ENCODE measurements at places on chromosomes 4 and X.

- DNase-seq = no peak
Measured at GRCh38 chrX:9942086-9942485, 25.1 kb upstream of the CLDN34 start.

GRCh38 chr4:138177278-138177968 lies 64.7 kb downstream of the SLC7A11 start:
- DNase-seq = no peak

DNA sequence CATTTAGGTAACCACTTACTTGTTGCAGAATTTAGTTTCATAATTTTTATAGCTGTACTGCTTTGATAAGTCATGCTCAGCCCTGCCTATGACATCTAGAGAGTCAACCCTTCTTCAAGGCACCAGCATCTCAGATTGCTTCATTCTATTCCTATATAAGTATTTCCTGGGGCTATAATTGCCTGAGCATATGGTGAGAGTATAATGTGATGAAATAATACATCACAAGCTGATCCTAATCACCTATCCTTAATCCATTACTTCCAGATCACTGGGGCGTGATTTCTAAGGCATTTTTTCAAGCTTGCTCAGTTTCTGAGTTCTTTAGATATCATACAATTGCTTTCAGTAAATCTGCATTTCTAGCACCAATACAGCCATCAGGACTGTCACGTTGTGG lies 200.0 kb upstream of the NPY2R start:
- DNase-seq = no peak

GRCh38 chr4:161573836-161574235 lies 590.0 kb downstream of the FSTL5 start:
- no peak for DNase-seq

GRCh38 chr4:48509543-48509942 lies 19.5 kb downstream of the ZAR1 start:
- DNase-seq = no peak

DNA sequence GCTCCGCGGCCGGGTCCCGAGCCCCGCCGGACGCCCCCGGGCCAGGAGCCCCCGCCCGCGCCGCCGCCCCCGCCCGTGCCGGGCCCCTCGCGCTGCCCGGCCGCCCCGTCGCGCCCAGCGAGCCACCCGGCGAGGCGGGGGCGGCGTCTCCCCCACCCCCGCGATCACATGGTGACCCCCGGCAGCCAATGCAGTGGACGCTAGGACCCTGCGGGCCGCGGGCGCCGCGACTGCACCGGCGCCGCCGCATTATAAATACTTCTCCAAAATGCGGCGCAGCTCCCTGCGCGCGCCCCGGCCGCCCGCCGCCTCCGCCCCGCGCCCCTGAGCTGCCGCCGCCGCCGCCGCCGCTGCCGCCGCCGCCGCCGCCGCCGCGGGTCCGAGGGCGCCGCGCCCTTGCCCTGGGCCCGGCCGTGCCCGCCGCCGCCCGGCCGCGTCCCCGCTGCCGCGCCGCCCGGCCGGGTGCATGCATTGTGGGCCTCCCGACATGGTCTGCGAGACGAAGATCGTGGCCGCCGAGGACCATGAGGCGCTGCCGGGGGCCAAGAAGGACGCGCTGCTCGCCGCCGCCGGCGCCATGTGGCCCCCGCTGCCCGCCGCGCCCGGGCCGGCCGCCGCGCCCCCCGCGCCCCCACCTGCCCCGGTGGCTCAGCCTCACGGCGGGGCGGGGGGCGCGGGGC lies at the start of gene NAT8L:
NAT8L (plus strand) TSS at position 282 of the 680 bp plus-strand sequence; CDS start at position 467, 185 bp downstream.
- peak; percentile 79 for DNase-seq

- no peak for DNase-seq
Measured at GRCh38 chrX:136030303-136031191, 45.3 kb downstream of the SLC9A6 start.

DNA sequence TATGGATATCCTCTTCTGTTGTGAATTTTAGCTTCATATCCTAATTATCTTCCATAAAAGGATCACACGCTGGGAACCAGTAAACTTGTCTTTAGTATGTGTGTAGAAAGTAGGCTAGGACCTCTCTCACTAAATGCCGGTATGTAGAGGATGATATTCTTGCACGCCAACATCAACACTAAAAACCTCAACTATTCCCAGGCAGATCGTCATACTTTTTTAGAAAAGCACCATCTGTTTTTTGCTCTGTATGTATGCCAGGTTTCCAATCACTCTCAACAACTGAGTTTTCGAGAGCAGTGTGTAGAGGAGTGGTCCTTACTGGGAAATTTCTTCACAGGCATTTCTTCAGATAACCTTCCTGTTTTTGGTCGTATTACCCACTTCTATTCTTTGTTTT lies 283.6 kb downstream of the GALNTL6 start:
- DNase-seq = no peak
